ENCODE measurements at places on chromosomes 1 and 21.
A peak's percentile ranks its signal among the peaks of the same experiment; 100 is the strongest.

- DNase-seq, result no peak
Measured at GRCh38 chr1:92299477-92300150, 755 bp downstream of the RPAP2 start.

GRCh38 chr1:209697126-209697525 is 7.5 kb upstream of the HSD11B1 start:
- DNase-seq, result no peak

- DNase-seq, result no peak
Measured at GRCh38 chr21:30689822-30690221, 28.8 kb downstream of the KRTAP21-3 start.

GRCh38 chr21:31711326-31711725 is 20.6 kb downstream of the SCAF4 start:
- DNase-seq, result no peak

- DNase-seq, result no peak
Measured at GRCh38 chr1:20666804-20667203, 5.6 kb upstream of the DDOST start.

DNA sequence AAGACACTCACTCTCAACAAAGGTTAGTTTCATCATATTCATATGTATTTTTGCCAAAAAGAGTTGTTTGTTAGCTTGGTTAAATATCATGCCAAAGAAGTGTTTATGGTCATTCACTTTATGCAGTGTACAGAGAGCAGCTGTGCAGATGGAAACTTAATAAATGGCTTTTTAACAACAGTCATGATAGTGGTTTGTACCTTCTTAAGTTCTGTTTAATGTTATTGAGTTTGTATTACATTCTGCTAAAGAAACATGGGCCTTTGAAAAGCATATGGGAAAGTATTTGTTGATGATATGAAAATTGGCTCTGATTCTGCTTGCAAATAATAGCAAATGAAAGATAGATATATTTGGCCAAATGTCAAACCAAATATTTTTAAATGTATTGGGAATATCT is 607.3 kb downstream of the NCAM2 start:
- DNase-seq, result no peak

GRCh38 chr1:119542492-119542946 is 35.5 kb downstream of the HSD3B1 start:
- DNase-seq, result peak; percentile 7

DNA sequence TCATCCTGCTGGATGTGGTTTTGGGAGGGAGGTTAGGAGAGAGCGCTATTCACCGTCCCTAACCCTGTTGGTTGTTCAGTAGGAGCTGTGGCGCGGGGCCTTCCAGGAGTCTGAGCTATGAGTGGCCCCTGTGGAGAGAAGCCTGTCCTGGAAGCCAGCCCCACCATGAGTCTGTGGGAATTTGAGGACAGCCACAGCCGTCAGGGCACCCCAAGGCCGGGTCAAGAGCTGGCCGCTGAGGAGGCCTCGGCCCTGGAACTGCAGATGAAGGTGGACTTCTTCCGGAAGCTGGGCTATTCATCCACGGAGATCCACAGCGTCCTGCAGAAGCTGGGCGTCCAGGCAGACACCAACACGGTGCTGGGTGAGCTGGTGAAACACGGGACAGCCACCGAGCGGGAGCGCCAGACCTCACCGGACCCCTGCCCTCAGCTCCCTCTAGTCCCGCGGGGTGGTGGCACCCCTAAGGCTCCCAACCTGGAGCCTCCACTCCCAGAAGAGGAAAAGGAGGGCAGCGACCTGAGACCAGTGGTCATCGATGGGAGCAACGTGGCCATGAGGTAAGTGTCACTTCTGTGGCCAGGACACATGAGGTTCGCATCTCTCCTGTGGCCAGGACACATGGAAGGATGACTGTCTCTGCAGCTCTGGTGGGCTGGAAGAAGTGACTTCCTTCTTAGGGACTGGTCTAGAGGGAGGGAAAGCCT is 1.2 kb downstream of the ZC3H12A start:
- DNase-seq, result peak; percentile 25

DNA sequence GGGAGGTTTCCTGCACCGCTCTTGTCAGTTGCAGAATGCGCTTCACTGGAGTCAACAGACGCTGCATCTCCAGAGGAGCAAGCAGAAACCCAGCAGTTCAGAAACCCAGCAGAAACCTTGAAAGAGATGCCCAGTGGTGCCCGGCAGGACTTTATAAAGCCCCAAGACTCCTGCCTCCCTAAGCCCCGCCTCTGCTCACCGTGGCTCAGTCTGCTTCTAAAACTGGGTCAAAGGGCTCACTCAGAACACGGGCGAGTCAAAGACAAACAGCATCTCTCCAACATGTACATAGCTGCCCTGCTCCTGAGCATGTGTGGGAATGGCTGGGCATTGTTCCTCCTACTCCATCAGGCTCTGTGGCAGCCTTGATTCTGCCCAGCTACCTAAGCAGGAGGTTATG is at the start of gene HMGCS2:
TSS of gene HMGCS2 (minus strand) at position 128 of the 400 bp plus-strand sequence. CDS start at position 67, 61 bp downstream.
- no peak for DNase-seq

DNA sequence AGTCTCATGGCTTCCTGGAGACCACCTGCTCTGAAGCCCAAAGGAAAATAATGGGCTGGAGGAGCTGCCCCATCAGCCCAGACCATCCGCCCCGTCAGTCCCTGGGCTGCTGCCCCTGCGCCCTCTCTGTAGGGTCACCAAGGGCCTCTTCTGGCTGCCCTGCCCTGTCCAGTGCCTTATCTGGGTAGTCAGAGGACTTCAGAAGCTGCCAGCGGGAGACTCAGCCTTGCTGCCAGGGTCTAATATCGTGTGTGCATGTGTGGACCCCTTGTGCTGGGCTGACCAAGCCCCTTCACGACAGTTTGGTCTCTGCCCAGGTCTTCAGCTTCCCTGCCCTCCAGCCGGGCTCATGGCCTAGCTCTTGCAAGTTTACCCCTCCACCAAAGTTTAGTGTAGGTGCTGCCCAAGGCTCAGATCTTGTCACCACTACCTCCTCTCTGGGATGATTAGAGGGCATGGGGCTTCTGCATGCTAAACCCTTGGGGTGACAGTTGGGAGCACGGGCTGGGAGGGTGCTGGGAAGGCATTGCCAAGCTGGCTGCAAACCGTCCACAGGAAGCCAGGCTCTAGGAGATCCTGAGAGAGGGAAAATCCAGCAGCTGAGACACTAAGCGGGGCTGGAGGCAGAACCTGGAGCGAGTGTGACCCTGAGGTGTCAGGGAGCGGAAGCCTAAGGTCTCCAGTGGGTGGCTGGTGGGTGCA is 20.6 kb downstream of the NENF start:
- no peak for DNase-seq

GRCh38 chr21:35593000-35593502 is 467.3 kb downstream of the SETD4 start:
- DNase-seq, result peak; percentile 78

DNA sequence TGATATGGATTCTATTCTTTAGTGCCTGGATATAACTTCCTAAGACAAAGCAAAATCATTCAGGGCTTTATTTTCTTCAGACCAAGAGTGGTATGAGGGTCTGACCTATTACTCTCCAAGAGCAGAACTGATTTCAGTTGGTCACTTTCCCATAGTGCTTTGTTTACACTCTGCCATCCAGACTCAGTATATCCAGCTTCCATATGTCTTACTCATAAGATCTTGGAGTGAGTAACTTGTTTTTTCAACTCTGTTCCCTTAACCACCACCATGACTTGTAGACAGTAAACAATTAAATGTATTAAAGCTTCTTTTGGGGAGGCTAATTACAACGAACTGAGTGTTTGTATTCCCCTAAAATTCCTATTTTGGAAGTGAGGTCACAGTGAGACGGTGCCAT is 83.4 kb downstream of the USP24 start:
- DNase-seq, result peak; percentile 77

Data from astrocyte (in vitro differentiated cells and primary cell).